ENCODE measurements at places on chromosomes 7 and 10.

DNA sequence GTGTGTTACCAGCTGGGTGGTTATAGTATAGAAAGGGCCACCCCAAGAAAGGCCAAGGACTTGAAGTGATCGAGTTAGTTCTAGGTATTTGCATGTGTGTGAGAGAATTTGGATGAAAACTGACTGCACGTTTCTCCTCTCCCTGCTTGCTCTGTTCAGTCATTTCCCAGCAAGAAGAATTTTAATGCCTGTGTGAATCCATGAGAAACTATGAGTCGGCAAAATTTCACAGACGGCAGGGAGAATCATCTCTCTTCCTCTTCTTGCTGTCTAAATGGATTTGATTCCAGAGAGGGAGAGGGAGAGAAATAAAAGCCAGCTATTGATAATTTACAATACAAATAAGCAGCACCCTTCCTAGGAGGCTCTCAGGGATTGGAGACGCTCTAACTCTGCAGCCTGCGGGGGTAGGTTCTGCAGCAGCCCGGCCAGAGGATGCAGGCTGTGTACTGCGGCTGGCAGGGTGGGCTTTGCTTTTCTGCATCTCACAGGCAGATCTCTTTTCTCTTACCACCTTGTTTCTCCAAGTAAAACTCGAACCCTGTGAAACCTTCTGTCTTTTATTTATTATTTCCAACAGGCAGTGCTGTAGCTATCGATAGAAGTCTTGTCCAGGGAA, 183.6 kb downstream of the TCF7L2 start:
- DNase-seq, result no peak

DNA sequence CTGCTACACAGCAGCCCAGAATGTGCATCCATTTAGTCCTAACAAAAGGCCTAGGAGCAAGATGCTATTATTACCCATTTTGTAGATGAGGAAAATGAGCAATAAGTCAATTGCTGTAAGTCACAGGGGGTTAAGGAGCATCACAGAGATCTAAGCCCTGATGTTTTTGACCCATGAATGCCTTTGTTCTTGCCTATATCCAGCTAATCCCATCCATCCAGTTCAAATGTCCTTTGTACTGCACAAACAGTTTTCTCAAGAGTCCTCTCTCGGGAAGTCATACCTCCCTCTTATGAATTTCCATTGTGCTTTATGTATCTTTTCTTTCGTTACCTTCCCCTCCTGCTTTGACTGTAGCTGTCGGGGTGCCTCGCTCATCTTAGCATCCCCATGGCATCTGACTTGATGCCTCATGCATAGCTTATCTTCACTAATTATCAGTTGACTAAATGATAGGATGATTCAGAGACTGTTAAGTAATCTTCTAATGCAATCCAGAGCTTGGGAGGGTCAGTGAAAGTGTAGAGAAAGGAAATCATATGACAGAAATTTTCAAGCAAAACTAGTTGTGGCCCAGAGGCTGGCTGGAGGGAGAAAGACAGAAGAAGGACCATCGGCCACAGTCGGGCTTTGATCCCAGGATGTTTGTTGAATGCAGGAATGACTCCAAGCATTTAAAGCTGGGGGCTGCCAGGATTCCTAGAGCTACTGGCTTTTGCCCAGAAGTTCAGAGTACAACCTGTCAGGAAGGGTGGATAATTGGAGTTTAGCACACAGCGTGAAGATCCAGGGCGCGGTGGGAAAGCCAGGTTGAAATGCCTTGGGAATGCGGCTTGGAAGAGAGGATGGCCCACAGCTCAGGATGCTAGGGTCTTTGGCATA, 23.5 kb downstream of the BLVRA start:
- no peak for DNase-seq

GRCh38 chr10:91374052-91374451, 36.1 kb upstream of the HECTD2 start:
- no peak for DNase-seq

DNA sequence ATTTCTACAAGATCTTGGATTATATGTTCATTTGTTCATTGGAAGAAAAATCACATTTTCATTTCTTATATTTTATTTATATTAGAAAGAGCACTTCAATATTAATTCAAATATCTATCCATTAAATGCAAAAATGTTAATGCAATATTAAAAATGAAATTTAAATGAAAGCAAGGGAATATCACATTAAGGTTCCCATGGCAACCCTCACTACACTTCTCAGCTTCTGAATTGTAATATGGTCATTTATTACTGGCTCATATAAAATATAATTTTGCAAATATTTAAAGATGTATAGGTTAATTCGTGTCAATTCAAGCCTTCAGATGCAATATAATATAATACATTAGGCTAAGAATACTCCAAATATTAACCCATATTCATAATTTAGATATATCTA, 38.8 kb downstream of the XRCC2 start:
- no peak for DNase-seq

DNA sequence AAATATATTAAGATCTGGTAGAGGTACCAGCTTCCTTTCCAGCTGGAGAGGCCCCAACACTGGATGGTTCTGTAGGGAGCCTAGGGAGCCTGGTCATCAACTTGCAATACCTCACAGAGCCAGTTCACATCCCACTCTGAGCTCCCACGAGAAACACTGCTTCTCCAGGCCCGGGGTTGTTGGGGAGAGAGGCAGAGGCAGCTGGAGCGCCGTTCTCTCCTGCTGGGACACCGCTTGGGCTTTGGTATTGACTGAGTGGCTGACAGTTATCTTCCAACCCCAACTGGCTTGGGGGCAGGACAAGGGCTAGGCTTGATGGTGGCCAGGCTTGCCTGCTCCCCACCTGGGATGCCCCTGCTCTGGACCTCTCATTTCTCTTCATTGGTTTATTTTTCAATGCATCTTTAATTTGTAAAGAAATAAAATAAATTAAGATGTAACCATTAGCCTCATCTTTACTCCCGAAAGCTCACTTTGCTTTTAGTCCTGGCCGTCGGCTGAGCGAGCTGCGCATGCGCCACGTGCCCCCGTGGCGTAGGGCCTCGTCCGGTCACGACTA, 10.0 kb upstream of the CHCHD1 start:
- DNase-seq, result peak; percentile 54

GRCh38 chr10:7608001-7608400, 58.8 kb downstream of the ITIH5 start:
- DNase-seq, result no peak

GRCh38 chr10:117005527-117006055, 604 bp upstream of the SHTN1 start:
- DNase-seq, result no peak

DNA sequence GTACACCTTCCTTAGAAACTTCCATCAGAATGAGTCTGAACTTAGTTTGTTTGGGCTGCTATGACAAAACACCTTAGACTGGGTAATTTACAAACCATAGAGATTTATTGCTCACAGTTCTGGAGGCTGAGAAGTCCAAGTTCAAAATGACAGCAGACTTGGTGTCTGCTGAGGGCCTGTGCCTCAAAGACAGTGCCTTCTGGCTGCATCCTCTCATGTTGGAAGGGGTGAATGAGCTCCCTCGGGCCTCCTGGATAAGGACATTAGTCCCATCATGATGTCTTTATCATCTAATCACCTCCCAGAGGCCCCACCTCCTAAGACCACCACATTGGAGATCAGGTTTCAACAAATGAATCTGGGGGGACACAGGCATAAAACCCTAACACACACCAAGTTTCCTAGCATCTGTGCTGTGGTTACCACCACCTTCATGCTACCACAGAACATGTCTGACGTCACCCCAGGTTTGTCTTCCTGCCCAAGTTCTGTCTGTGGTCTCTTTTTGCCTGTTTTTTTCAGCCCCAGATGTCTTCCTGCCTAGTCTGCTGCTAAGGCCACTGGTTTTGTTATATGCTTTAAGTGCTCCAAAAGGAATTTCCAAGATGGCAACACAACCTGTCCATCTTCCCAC, 150.9 kb upstream of the COBL start:
- DNase-seq, result no peak

GRCh38 chr7:115145512-115145911, 223.6 kb downstream of the MDFIC start:
- DNase-seq, result no peak
